Stimulated activated CD8-positive, alpha-beta memory T cell treated with anti-CD3 and anti-CD28 coated beads, Interleukin-7, amount 100 ng/mL, for 48 hours (primary cell): ENCODE measurements at places on chromosomes 16 and 17.

GRCh38 chr17:46894476-46895151, 28.3 kb upstream of the GOSR2 start:
- DNase-seq, result no peak

GRCh38 chr17:40529991-40530390, 28.6 kb upstream of the TNS4 start:
- no peak for DNase-seq

DNA sequence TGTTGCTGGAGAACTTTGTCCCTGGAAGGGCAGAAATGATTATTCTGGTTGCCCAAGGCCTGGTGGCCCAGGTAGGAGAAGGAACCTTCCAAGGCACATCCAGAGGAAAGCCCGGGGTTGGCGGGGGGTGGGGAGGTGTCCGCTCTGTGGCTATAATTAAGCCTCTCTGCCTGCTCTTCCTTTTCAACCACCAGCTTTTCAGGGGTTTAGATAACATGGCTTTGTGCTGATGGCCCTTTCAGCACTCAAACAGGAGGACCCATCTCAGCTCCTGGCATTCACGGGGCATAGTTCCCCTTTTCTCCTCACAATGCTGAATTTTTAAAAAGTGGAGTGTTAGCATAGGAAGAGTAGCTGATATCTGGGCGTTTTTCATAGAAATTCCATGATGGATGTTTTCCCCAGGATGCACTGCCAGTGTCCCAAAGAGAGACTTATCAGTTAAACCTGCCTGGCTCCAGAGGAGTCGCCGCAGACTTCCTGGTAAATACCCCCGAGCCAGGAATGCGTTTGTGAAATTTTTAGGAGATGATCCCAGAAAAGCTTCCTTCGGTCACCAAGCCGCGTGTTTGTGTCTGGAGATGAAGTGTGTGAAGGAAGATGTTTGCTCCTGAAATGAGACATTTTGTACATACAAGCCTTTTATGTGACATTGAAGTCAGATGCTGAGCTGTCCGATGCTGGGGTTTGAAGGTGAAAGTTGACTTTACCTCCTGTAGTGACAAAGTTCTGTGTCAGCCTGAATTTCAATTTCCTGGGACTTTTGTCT, 188.5 kb downstream of the MSI2 start:
- DNase-seq, result no peak

DNA sequence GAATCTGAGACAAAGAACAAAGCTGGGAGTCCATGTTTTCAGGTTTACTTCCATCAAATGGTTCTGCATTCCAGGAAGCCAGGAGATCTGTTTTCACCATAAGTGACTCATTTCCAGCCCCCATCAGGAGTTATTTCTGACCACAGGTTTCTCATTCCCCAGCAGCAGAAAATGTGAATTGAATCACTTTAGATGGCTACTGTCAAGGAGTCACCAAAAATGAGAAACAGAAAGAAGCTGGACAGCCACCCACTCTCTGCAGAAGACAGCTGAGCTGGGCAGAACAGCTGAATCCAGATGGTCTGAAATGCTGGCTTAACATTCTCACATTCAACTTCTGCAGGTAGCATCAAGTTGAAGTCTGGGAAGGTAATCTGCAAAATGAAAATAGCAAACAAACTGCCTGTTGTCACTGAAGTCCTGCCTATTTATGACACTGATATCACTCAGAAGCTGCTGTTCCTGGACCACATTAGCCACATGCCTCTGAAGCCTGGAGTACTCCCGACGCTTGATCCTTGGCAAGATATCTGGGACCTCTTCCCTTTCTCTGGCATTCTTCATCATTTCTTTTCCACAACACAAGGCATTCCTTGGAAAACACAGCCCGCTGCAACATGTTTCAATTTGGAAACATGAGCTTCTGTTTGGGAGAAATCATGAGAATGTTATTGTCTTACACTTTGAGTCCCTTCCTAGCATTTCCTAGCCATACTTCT, 15.3 kb downstream of the CCL11 start:
- DNase-seq, result no peak

- DNase-seq, result no peak
Measured at GRCh38 chr16:71537643-71538042, 11.4 kb downstream of the CHST4 start.

- DNase-seq, result no peak
Measured at GRCh38 chr17:78746263-78746948, 35.7 kb downstream of the CYTH1 start.

DNA sequence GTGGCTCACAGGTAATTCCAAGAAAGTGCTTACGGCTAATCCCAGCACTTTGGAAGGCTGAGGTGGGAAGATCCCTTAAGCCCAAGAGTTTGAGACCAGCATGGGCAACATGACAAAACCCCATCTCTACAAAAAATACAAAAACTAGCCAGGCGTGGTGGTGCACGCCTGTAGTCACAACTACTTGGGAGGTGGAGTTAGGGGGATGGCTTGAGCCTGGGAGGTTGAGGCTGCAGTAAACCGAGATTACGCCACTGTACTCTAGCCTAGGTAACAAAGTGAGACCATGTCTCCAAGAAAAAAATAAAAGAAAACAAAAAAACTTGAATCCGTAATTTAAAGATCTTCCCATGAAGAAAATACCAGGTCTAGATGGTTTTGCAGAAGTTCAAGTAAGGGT, 5.0 kb downstream of the ICAM2 start:
- DNase-seq, result no peak

GRCh38 chr16:22091721-22092120, 620 bp upstream of the VWA3A start:
- no peak for DNase-seq
